ENCODE measurements at places on chromosomes 1 and 21.
A peak's percentile ranks its signal among the peaks of the same experiment; 100 is the strongest.

GRCh38 chr1:115089420-115090185 lies at the start of gene TSPAN2:
Gene TSPAN2, minus strand, starts transcription at chr1:115089503. Its CDS starts 71 bp downstream, at chr1:115089432.
- no peak for DNase-seq

GRCh38 chr21:29056538-29057050 lies 16.9 kb downstream of the CCT8 start:
- no peak for DNase-seq

- no peak for DNase-seq
Measured at GRCh38 chr1:187129132-187129531, 300.4 kb downstream of the PLA2G4A start.

DNA sequence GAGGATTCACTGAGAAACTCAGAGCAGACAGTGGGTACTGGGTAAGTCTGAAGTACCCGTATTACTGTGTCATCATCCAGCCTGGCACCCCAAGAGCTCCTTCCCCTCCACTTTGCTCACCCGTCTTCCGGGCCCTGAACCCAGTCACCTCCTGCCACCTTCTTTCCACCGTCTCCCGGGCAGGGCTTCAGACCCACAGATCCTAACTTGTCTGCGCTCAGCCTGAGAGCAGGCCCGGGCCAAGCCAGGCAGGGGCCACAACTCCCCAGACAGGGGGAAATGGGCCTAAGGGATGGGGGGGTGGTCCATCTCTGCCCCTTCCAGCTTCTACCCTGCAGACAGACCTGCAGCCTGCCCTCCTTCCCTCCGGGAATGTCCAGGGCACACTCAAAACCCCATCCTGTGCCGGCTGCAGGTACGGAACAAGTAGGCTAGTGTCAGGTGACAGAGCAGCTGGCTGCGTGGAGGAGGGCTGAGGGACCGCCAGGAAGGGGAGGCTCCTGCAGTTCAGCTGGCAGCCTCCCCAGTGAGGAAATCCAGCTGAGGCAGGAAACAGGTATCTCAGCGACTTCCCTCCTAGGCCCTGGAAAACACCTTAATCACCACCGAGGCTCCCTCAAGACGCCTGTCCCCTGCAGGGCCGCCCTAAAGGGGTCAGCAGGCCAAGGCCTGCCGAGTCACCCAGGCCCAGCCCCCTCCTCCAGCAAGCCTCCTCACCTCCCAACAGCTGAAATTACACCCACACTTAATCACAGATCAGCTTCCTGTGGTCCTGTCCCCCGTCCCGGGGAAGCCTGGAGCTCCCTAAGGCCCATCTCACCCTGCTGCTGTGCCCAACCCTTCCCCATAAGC lies 3.5 kb downstream of the HSPG2 start:
- no peak for DNase-seq

GRCh38 chr1:51733793-51734522 lies 117.1 kb downstream of the OSBPL9 start:
- DNase-seq: no peak

DNA sequence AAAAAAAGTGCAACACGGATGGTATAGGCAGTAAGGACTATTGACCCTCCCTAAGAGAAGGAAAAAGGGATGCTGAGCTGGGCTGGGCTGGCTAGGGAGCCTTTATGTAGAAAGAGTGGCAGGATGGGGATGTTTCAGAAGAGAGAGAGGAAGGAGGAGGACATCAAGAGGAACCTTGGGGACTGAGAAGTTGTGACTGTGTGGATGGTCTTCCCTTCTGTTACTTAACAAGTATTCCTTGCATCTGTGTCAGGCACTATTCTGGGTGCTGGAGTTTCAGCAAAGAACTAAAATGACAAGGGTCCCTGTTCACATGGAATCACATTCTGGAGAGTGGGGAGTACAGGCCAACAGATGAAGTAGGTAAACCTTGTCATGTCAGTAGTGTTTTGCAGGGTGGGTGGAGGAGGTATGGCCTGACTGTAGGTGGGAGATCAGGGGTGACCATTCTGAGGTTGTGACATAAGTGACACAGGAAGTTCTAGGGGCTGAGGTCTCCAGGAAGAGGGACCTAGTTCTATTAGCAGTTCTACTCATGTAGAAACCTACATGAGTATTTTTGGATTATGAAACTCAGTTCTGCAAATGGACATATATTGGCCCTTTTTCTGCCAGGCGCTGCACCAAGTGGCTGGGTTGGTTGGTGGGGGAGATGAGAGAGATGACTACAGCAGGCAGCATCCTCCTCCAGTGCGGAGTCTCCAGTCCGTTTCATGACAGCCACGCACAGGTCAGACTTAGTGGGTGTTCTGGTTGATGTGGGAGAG lies 53.8 kb downstream of the PRDM2 start:
- DNase-seq: no peak

DNA sequence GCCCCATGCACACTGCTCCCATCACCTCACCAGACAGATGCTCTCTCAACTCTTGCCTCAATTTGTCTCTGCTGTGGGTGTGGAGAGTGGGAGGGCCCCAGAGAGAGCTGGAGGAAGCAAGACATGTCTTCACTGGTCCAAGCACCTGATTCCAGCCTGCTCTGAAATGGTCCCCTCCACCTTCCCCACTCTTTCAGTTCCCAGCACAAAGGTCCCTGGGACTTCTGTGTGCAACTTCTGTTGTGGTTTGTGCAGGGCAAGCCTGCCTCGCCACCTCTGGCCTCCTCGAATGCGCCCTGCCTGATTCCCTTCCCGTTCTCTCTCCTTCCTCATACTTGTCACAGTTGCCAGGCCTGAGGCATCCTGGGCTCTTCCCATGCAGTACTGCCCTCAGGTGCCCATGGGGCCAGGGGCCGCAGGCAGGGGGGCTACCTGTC lies 119.3 kb downstream of the SYT2 start:
- DNase-seq: no peak

DNA sequence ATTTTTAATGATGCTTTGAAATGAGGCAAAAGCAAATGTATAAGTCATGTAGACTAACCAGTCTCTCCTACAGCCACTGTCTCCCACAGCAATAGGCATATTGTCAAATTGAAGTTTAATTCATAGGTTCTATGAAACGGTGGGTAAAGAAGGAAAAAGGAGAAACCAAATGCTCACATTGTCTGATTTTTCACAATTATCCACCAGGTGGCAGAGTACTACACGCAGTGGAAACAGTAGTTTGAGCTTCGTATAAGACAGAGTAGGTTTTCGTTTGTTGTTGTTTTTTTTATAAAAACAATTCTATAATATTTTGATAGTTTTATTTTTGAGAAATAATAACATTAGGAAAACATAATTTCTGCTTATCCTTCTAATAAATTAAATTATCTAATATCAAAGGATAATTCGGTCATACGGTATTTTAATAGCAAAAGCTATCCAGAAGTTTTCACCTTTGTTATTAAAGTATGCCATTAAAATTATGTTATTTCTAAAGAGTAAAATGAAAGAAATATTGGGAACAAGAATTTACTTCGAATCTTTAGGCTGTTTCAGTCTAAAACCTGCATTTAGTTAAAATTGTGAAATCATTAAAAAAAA lies 39.1 kb downstream of the TYW3 start:
- peak; percentile 65 for DNase-seq

- peak; percentile 46 for DNase-seq
Measured at GRCh38 chr1:20440785-20441200, 45.2 kb downstream of the CAMK2N1 start.

GRCh38 chr1:58939666-58940370 lies 156.0 kb upstream of the JUN start:
- no peak for DNase-seq

GRCh38 chr1:198560161-198560560 lies 19.7 kb upstream of the ATP6V1G3 start:
- no peak for DNase-seq

- DNase-seq: no peak
Measured at GRCh38 chr1:205689479-205689878, 9.2 kb upstream of the SLC45A3 start.

DNA sequence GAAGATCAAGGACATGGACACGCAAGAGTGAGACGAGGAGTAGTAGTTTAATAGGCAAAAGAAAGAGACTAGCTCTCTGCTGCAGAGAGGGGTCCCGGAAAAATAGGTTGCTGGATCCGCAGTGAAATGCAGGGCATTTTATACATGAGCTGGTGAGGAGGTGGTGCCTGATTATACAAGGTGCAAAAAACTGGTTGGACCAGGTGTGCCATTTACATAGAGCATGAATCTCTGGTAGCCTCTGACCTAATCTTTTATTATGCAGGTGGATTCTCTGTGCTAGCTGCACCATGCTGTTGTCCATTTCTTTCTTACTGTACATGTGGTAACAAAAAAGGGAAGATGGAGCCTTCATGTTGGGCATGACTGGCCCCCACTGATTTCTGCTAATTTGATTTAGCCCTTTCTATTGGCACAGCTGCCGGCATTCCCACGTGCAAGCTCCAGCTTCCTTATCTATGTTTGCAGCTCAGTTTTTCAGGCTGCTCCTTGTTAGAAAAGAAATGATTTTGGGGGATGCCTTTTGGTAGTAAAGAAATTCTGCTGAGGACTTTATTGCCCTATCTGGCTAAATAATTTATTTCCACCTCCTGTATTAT lies 548.1 kb downstream of the BRINP3 start:
- no peak for DNase-seq

DNA sequence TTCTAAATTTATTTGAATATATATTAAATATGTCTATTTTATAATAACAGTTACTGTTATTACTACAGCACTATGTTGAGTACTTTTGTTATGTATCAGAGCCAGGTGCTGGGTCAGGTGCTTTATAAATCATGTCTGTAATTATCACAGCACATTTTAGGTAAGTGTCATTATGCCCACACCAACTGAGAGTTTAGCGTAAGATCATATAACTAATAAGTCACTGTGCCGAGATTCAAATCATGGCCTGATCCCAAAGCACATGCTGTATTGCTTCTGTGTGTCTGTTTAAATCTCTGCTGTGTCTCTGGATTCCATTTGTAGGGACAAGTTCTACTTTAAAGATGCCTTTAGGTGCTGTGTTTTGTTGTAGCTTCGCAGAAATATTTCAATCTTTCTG lies 1.9 kb downstream of the GPSM2 start:
- DNase-seq: no peak

GRCh38 chr1:197773856-197774255 lies 1.4 kb downstream of the DENND1B start:
- peak; percentile 20 for DNase-seq

GRCh38 chr1:198864695-198865094 lies 225.9 kb downstream of the PTPRC start:
- no peak for DNase-seq

DNA sequence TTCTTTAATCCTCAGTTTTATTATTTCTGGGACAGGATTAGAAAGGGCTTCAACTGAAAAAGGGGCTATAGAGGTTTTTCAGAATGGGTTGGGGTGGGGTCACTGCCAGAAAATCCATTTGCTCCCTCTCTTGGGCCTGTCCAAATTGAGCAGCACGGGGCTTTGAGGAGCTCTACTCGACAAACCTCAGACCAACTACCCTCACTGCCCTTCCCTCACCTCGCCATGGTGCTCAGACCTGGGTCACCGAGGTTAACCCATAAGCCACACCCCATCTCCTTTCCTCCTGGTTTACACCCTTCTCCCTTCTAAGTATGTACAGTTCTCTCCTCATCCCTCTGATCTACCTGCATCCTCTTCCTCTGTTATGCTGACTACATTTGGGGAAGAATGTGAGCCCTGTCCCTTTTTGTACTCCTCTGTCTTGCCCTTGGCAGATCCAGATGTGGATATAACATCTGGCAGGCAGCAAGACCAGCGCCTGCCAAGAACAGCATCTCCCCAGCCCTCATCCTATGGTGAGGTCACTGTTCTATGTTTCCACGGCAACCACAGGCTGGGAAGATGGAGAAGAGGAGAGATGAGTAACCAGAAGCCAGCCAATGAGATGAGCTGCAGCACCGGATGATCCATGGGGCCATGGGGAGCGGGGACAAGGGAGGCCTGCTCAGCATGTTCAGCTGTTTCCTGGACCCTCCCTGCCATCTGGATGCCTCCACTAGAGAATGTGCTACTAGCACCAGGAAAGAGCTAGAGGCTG lies 3.7 kb upstream of the FABP3 start:
- no peak for DNase-seq

GRCh38 chr21:34372321-34372720 lies 3.0 kb upstream of the SMIM11 start:
- no peak for DNase-seq

- DNase-seq: no peak
Measured at GRCh38 chr1:198246337-198246736, 89.5 kb downstream of the NEK7 start.

- DNase-seq: no peak
Measured at GRCh38 chr1:201939148-201939547, 7.2 kb downstream of the LMOD1 start.

DNA sequence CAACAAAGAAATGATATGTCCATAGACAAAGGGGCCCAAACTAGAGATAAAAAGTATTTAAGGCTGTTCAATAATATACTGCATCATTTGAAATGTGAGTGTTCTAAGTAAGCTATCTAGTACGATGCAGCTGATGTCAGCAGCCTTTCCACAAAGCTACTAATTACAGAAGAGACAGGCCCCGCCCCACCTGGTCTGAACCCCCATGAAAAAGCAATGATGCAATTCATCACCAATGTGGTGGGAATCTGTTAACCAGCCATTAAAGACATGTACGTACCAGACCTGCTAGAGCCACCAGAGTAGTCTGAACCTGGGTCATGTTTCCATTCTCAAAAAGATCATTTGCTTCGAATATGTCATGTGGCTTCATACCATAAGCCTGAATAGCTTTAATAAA lies 25.1 kb downstream of the CNN3 start:
- no peak for DNase-seq

DNA sequence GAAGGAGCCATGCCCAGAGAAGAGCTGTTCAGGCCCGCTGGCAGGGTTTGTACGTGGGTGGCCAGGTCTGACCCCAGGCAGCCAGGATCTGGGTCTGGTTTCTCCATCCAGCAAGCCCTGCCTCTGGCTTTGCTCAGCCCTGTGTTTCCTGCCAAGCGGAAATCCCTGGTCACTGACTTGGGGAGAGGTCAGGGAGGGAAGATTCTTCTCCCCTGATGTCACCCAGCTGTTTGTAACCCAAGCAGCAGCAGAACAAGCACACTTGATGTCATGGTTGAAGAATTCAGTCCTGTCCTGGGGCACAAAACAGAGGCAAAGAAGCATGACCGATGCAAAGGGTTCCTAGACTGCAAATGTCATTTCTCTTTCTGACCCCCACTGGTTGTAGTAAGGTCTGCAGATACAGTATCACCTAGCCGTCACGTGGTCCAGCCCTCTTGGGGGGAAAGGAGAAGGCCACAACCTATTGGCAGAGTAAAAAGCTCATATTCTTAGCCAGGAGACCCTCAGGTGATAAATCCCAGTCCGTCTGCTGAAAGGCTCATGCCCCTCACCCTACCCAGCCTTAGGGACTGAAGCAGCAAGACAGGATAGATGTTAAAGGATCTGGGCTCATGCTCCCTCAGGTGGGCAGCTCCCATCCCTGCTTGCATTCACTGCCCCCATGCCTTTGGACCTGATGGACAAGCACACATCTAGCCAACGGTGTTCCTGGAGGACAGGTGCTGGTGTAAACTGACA lies 120.9 kb downstream of the SYT2 start:
- no peak for DNase-seq

- DNase-seq: peak; percentile 9
Measured at GRCh38 chr1:111214884-111215283, 12.6 kb upstream of the CHI3L2 start.

DNA sequence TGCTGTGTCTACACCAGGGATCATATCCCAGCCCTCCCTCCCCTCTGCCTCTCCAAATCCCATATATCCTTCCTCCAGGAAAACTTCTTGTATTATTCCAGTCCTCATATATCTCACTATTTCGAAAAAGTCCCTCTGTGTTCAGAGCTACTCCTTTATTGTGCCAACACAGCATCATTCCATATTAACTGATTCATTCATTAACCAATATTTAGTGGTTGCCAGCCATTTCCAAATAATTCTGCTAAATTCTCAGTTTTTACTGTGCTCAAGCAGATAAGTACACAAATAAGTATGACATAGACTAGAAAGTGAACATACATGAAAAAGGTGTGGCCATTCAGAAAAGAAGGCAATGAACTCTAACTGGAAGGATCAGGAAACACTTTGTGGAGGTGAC lies 241.6 kb upstream of the DUSP10 start:
- no peak for DNase-seq
